ENCODE measurements at places on chromosomes 5 and 9.

GRCh38 chr5:148685520-148686134 is 31.3 kb upstream of the HTR4 start:
- DNase-seq: no peak

DNA sequence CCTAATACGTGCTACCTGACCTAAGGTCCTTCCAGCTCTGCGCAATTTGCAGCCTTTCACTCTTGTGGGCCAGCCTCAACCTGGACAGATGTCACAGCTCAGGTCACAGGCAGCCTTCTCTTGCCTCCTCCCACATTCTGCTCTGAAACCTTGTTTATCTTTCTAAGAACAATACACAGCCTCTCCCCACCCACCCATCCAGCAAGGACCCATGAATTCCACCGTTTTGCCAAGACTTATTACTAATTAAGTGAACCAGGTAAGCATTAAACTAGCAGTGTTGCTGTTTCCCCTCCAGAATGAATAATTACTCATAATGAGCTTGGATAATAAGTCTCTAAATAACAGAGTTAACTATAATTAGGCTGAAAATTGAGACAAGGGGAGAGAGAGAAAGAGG is 11.0 kb downstream of the FABP6 start:
- DNase-seq: no peak

DNA sequence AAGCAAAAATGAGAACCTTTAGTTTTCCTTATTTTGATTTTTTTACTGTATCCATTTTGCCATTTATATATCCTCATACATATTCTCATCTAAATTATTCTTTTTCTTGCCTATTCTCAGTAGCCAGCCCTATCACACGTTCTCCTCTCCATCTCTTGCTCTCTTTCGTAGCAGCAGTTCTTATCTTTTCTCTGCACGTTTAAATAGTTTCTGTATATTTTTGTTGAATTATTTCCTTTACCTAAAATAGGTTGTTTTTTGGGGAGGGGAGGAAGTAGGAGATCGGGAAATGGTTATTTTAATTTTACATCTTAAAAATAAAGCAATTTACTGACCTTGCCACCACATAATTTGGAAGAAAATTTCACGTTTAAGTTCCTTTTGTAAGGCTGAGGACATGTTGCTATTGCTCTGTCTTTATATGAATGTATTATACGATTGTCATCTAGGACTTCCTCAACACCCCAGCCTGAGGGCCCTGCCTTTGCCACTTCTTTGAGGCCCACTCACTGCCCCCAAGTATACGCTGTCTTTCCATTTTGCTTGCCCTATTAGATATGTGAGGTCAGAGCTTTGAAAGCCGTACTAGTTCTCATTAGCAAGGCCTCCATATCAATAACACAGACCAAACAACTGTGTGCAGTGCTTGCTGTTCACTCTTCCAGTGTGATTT is 140.3 kb downstream of the GNAQ start:
- no peak for DNase-seq

DNA sequence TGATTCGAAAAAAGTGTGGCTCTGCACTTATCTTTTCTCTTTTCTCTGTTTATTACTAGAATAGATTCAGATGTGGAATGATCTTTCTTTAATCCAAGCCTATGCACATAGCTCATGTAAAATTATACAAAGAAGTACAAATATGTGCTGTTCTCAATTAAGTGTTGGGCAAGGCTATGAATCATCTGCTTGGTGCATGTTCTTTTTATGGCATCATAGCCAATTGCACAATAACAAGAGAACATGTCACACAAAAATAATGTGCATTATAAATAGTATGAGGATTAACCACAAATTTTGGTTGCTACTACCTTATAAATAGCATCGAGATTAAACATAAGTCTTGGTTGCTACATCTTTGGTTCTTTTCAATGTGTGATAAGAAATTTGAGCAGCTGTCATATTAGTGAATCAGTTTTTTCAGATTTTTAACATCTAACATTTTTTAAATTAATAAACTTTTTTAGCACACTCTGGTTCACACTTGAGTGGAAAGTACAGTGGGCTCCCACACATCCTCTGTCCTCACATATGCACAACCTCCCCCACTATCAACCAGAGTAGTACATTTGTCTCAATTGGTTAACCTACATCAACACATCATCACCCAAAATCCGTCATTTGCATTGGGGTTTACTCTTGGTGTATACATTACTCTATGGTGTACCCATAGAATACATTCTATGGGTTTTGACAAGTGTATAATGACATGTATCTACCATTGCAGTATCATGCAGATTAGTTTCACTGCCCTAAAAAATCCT is 6.8 kb upstream of the RECK start:
- DNase-seq: no peak

DNA sequence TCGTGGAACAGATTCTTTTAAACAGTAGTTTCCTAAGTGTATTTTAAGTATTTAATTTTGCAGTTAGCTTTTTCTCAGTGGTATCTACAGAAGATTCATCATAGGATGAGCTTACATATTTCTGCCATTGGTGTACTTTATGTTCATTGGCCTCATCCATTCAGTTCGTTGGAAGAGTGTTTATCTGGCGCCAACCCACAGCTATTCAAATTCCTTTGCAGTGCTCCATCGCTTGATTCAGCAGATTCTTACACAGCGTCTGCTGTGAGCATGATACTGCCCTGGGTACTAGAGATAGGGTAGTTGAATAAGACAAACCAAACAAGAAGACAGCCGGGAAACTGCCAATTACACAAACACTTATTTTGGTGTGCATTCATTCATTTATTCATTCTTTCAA is 55.1 kb downstream of the NUP214 start:
- no peak for DNase-seq

GRCh38 chr5:35771300-35771699 is 85.4 kb upstream of the IL7R start:
- DNase-seq: no peak

- no peak for DNase-seq
Measured at GRCh38 chr9:107627781-107628180, 138.2 kb upstream of the KLF4 start.

DNA sequence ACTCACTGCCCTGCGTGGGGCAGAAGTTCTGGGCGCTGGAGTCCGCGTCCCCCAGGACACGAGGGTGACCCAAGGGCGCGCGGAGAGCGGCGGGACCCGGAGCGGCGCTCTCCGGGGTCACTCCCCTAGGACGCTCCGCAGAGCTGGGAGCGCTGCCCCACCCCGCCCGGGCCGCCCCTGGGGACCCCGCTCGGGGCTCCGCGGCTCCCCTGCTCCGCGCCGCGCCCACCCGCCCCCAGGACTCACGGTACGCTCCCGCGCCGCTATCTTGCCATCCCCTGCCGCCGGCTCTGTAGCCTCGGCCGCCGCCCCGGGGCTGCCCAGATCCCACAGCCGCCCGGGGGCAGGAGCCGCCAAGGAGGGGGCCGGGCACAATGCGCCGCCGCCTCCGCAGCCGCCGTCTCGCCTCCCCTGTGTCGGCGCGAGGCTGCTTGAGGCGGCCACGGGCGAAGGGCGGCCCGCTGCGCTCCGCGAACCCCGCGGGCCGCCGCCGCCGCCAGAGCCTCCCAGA is 303 bp downstream of the LIFR start:
- DNase-seq: no peak
